ENCODE measurements at places on chromosomes 2 and 18. TPM values are rescaled to one million over a fixed set of nuclear protein-coding genes. Genes with fewer than 3 reads are reported as not detected.

GRCh38 chr18:13608791-13609532 lies 117.4 kb downstream of the FAM210A start:
- no peak overlapping the region for H3K4me3 ChIP-seq
- peak overlapping the region; percentile 52 for H3K27ac ChIP-seq
- H3K36me3 ChIP-seq, result no peaks in the 10 kb centered on the region
- no peaks in the 10 kb centered on the region for H3K4me1 ChIP-seq
- H3K27me3 ChIP-seq, result no peaks in the 10 kb centered on the region

DNA sequence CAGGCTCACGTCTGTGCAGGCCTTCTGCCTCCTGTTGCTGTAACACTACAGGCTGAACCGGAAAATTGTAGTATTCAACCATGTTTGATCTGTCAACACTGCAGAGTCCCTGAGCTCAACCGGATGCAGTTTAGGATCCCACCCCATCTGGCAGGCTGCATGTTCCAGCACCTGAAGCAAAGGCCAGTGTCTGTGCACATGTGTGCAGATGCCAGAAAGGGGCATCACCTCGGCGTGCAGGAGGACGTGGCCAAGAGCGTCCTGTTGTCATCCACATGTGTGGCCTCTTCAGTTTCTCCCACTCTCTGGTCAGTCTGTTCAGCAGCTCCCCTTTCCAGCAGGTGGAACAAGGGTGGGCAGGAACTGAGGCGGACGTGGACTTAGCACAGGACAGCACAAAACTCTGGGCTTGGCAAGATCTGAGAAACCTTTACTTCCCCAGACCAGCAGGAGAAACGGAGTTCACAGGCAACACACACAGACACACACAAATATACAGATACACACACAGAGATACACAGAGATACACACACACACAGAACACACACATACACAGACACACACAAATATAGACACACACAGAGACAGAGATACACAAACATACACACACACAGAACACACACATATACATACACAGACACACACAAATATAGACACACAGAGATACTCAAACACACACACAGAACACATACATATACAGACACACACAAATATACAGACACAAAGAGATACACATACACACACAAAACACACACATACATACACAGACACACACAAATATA lies 111.3 kb downstream of the NDUFA10 start:
- no peaks in the 10 kb centered on the region for H3K27me3 ChIP-seq
- H3K36me3 ChIP-seq, result no peaks in the 10 kb centered on the region
- H3K4me1 ChIP-seq, result no peaks in the 10 kb centered on the region
- H3K4me3 ChIP-seq, result no peak overlapping the region

DNA sequence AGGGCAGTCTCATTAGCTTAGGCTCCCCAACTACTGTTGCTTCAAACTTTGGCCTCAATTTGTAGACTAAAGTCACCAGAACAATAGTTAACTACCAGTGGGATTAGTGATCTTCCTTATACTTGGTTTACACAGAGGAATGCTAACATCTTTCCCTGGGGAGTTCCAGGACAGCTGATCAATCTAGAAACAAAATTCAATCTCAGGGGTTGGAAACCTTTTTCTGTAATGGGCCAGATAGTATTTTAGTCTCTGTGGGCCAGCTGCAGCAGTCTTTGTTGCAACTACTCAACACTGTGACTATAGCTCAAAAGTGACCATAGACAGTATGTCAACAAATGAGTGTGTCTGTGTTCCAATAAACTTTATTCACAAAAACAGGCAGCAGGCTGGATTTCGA lies 85.7 kb downstream of the METTL8 start:
- no peak overlapping the region for H3K27ac ChIP-seq
- no peak for DNase-seq
- no peaks in the 10 kb centered on the region for H3K27me3 ChIP-seq
- no peaks in the 10 kb centered on the region for H3K36me3 ChIP-seq

DNA sequence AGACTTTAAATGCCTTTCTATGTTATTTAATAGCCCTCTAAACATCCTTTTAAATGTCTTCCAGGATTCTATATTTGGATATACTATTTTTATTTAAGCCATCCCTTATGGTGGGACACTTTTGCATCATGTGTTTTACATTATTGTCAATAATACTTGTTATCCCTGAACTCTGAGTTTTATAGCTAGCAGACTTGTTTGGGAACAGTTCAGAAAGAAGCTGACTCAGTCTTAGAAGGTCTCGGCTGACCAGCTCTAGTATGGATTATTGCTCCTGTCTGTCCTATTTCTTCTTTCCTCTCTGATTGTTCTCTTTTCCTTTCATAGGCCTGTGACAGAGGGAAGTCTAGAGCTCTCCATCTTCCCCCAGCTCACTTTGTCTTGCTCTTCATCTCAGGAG lies 77.3 kb upstream of the CXCR4 start:
- H3K36me3 ChIP-seq, result no peaks in the 10 kb centered on the region
- H3K4me3 ChIP-seq, result no peak overlapping the region
- H3K27me3 ChIP-seq, result no peaks in the 10 kb centered on the region
- no peak for DNase-seq

DNA sequence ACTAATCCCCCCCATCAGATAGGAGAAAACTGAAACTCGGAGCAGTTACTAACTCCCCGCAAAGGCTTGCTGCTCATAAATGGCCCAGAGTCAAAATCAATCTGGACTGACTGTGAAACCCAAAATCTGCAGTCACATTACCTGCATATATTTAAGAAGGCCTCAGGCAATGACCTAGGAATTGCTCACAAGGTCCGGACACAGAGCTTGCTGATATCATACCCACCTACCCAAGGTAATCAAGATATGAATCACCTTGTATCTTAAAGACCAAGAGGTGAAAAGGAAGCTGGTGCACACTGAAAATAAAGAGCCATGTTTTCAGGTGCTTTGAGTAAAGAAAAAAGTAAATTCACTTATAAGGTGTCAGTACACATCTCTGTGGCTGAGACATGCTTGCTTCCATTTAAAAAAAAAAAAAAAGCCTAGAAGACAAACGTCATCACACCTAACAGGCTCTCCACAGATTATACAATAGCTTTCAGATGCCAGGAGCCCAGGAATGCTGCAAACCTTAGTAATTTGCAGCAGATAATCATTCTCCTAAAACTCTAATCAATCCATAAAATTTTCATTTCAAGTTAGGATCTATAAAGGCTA lies 195.4 kb downstream of the ZEB2 start:
- H3K36me3 ChIP-seq, result no peaks in the 10 kb centered on the region
- no peak overlapping the region for H3K27ac ChIP-seq
- DNase-seq, result peak; percentile 7
- H3K27me3 ChIP-seq, result no peaks in the 10 kb centered on the region
- H3K4me1 ChIP-seq, result peaks cover 3% of the 10 kb centered on the region
- no peak overlapping the region for H3K4me3 ChIP-seq

- H3K27ac ChIP-seq, result no peak overlapping the region
- no peak for DNase-seq
- peaks cover 32% of the 10 kb centered on the region for H3K27me3 ChIP-seq
- H3K36me3 ChIP-seq, result no peaks in the 10 kb centered on the region
- H3K4me1 ChIP-seq, result no peaks in the 10 kb centered on the region
- no peak overlapping the region for H3K4me3 ChIP-seq
Measured at GRCh38 chr2:170369228-170369627, 191.3 kb downstream of the MYO3B start.

GRCh38 chr2:71243634-71244301 lies 16.9 kb upstream of the PAIP2B start:
- H3K27ac ChIP-seq, result no peak overlapping the region
- H3K4me3 ChIP-seq, result no peak overlapping the region
- H3K27me3 ChIP-seq, result no peaks in the 10 kb centered on the region
- no peak for DNase-seq

DNA sequence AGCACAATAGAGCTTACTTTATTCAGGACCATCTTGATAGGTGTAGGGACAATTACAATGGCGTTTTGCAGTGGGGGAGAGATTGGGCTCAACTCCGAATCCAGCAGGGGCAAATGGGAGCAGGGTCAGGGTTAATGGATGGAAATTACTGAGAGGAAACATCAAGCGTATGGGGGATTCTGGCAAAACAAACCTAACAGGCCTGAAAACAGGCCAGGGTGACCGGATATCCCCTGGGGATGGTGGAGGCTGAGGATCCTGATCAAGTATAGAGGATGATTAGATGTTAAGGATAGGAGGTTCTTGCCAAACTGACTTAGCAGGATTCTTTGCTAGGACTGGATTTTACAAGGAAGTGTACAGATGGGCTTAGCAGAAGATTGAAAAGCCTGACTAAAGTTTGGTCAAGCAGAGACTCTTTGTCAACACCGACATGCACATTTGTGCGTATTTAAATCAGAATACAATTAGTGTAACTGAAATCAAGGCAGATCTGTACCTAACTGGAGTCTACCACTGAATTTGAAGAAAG lies 54.5 kb upstream of the GPR45 start:
- H3K27me3 ChIP-seq, result peaks cover 1% of the 10 kb centered on the region
- H3K27ac ChIP-seq, result no peak overlapping the region
- H3K4me3 ChIP-seq, result no peak overlapping the region
- no peaks in the 10 kb centered on the region for H3K36me3 ChIP-seq

- H3K27me3 ChIP-seq, result no peaks in the 10 kb centered on the region
- no peaks in the 10 kb centered on the region for H3K4me1 ChIP-seq
- no peak overlapping the region for H3K4me3 ChIP-seq
Measured at GRCh38 chr2:27461118-27461517, 18.9 kb downstream of the KRTCAP3 start.

- no peak overlapping the region for H3K4me3 ChIP-seq
- H3K27ac ChIP-seq, result no peak overlapping the region
- peaks cover 14% of the 10 kb centered on the region for H3K4me1 ChIP-seq
- H3K36me3 ChIP-seq, result no peaks in the 10 kb centered on the region
Measured at GRCh38 chr2:15726321-15727057, 134.8 kb downstream of the DDX1 start.

DNA sequence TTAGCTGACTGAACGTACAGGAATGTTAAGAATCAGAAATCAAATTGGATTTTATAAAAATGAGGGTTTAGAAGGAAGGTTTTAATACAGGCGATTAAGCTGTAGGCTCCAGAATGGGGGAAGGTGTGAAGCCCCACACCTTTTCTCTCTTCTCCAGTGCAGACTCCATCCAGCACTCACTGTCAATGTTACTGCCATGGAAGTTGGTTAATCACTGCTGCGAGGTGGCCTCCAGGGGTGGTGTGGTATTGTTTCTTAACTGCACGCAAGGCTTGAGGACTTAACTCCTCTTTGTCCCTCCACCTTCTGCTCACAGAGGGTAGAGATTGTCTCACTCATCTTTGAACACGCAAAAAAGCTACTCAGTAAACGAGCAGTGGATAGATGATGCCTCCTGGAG lies 26.9 kb upstream of the YWHAQ start:
- no peaks in the 10 kb centered on the region for H3K36me3 ChIP-seq
- no peak overlapping the region for H3K4me3 ChIP-seq
- no peak overlapping the region for H3K27ac ChIP-seq
- no peak for DNase-seq

GRCh38 chr2:68426848-68427579 lies 40.1 kb downstream of the FBXO48 start:
- no peak overlapping the region for H3K4me3 ChIP-seq
- no peaks in the 10 kb centered on the region for H3K4me1 ChIP-seq
- H3K36me3 ChIP-seq, result no peaks in the 10 kb centered on the region
- H3K27me3 ChIP-seq, result no peaks in the 10 kb centered on the region
- no peak for DNase-seq

Gene RPRM
- 0.13 TPM for polyA plus RNA-seq

Gene RAB17
- polyA plus RNA-seq, result 613 TPM

Gene PSMA8
- 0.15 TPM for polyA plus RNA-seq

Gene CRYBA2
- polyA plus RNA-seq, result 5.4 TPM

Gene SLC9A4
- not detected for polyA plus RNA-seq

Gene CFAP221
- 3.0 TPM for polyA plus RNA-seq

Gene SP9
- not detected for polyA plus RNA-seq

Gene ZCCHC2
- 7.9 TPM for polyA plus RNA-seq

Gene NGEF
- polyA plus RNA-seq, result 15.6 TPM

All from small intestine (tissue), 16 donors.